Stimulated activated CD4-positive, alpha-beta T cell treated with anti-CD3 and anti-CD28 coated beads, Interleukin-12 subunit alpha, Interleukin-12 subunit beta, amount 100 ng/mL, for 48 hours (primary cell): ENCODE measurements at places on chromosomes 1 and 21.

DNA sequence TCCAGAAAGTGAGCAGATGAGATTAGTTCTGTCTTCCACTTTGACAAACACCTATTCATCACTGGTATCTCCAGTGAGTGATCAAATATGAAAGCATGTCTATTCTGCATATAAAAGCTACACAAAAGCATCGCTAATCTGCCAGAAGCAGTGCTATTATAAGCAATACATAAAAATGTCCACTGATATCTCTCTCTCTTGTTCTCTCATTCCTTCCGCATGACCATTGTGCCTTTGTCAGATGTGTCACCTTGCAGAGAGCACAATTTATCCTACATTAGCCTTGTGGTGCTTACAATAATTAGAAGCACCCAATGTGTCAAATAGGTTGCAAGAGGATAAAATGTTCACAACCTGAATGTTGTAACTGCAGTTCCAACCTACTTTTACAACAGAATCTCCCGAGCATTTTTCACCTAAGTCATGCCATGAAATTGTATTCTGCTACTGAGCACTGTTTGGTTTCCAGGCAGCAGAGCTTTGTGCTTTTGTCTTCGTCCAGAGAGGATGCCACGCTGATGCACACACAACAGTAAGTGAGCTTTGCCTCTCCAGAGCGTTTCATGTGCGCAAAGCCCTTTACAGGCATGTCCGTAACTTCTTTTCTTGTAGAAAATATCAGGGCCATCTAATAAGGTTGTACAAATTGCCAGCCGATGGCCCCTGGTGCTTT, 198.7 kb upstream of the PLD5 start:
- no peak for DNase-seq

- DNase-seq = no peak
These were observed 43.2 kb upstream of the ADGRL2 start for GRCh38 chr1:81757398-81758020.

GRCh38 chr1:48236716-48237470, 14.4 kb downstream of the SLC5A9 start:
- DNase-seq = no peak

DNA sequence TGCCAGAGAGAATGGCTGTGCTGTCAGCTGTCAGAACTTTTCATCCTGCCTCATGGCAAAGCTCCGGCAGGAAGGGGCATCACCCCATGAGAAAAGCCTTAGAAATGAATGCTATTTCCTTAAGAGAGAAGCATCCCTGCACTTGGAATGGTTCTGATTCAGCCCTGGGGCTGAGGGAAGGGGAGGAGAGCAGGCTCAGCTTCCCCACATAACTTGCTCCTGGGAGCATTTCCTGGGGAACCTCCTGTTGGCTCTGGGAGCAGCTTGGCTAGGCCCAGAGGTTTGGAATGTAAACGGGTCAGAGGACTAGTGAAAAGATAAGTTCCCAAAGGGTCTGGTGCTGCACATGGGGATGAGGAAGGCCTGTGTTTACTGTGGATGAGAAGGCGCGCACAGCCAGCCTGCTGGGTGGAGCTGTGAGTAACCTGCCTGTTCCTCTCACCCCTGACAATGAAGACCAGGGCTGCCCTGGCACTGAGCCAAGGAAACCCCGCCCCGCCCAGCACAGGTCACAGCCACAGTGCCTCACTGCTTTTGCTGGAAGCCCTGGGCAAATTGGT, 5.0 kb downstream of the PRELP start:
- DNase-seq = peak; percentile 37

- no peak for DNase-seq
These were observed 35.2 kb upstream of the ZNF326 start for GRCh38 chr1:89959719-89960118.

- no peak for DNase-seq
These were observed 411.0 kb upstream of the ESRRG start for GRCh38 chr1:217133958-217134856.

- DNase-seq = no peak
These were observed 27.9 kb downstream of the CACNA1S start for GRCh38 chr1:201084295-201084694.

- peak; percentile 48 for DNase-seq
These were observed 2.2 kb upstream of the ARHGAP30 start for GRCh38 chr1:161071886-161072371.

GRCh38 chr1:236395230-236395946, 1.3 kb downstream of the EDARADD start:
- DNase-seq = no peak

DNA sequence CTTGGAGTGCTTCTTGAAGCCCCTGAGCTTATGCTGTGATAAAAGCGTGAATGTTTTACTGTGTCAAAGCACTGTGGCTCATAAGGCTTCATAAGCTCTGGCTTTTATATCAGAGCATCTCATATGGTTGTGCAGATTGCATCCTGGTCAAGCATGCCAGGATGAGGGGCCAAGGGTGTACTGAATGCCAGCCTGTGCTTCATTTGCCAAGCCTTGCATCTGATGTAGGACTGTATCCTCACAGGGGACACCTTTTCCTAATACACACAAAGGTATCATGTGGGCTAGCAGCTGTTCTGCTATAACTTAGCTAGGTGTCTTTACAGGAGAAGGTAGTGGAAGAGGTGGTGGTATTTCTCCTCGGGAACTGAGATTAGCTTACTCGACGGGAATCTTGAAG, 134.7 kb downstream of the ST6GALNAC3 start:
- no peak for DNase-seq

- DNase-seq = no peak
These were observed 24.7 kb downstream of the FMO3 start for GRCh38 chr1:171115280-171115897.

DNA sequence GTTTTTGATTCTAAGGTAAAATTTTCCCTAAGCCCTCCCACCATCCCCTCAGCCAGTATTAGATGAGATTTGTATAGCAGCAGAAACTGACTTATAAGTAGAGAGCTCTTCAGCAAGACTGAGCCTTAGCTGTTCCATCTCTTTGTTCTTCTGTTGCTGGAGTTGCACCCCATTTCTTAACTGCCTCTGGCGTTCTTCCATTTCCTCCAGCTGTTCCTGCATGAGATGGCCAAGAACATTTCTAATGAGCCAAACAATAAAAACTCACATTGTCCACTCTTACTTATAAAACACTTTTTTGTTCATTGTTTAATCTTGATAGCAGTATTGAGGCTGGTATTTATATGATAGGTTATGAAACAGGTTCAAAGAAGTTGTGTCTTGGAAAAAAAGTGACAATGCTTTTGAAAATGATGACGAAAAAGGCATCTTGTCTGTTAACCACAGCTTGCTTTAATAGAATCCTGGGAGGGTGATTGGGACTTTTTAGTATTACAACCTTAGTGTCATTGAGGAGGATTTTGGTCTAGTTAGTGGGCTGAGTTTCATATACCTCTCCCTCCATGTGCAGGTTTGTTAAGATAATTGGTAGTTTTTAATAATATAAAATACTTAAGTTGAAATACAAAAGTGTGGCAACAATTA, 18.3 kb downstream of the SYNC start:
- no peak for DNase-seq

DNA sequence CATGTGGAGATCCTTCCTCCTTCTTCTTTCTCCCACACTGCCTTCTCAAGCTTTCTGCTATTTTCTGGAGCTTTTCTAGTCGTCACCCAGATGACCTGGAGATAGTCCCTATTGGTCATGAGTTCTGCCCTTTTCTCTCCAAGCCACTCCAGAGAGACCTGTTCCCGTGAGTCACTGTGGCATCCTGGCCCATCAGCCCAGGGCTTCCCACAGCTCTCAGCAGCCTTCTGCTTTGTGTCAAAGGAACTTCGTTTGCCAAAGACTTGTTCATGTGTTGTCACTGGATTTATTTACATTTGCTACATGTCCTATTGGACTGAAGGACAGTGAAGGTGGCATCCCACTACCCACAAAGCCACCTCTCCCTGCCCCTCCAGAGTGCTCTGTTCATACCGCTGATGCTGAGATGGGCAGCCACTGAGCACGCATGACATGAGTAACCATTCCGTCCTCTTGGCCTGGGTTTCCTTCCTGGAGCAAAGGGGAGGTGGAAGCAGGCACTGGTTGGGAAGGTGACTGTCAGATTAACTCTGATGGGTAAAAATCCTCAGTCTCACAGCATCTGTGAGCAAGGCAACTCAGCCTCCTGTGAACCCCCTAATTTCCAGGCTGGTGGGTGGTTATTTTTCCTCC, 119.2 kb downstream of the EDEM3 start:
- no peak for DNase-seq

GRCh38 chr21:38239672-38240071, 17.1 kb upstream of the KCNJ15 start:
- DNase-seq = no peak

DNA sequence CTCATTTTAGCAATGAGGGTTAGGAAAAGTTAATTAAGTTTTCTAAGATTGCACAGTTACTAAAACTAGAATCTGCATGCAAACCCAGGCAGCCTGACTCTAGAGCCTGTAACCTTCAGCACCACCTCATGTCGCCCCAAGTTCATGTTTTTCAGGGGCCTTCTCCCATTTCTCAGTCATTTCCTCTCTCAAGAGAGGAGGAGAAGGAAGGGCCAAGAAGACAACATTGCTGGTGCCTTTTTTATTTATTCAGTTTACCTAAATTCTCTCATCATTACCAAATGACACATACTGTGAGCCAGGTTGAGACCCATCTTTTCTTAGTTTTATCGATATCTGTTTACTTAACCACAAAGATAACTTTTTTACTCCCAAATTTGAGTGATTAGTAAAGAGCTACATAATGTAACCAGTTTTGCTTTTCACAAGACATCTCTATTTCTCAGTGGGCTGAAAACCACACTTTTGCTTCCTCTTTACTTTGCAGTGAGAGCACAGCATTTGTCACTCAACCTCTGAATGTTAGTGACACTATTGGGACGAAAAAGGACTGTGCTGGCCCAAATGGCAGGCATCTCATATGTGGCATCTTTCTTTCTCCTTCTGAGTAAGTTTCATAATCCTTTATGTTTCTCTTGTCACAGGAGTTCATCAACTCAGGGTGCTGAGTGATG, at the start of gene CD101:
Gene CD101 (plus strand): TSS at position 507 of the 674 bp plus-strand sequence. CDS start 58 bp downstream, at position 565.
- DNase-seq = peak; percentile 42

DNA sequence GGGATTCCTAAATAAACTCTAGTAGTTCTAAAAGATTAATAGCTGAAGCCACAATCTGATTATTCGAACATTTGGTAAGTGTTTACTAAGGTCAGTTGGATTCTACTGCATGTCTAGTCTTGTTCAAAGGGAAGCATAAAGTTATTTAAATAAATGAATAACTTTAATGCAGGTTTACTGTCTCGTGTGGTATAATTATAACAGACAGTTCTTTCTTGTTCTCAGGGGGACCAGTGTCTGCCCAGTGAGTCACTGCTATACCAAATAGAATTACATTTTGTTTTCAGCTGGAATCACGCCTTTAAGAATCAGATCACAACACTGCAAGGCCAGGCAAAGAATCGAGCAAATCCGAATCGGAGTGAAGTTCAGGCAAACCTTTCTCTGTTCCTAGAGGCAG, 45.1 kb downstream of the SMG7 start:
- DNase-seq = no peak

DNA sequence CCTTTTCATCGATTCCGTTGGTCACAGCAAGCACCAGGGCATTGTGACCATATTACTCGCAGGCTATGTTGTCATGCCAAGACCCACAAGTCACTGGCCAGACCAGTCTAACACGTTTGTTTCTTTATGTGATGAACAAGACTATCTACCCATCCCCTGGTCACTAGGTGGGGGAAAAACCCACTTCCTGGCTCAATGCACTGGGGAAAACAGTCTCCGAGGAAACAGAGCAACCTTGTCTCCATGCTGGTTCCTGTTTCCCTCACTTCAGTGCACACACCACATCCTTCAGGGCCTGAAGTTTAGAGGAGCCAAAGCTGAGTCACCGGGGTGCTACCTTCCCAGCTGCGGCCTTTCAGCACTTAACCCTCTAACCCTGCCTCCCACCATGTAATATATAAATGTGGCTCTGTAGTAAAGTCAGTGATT, 20.9 kb downstream of the ERICH3 start:
- DNase-seq = no peak

GRCh38 chr1:11524465-11525150, 45.7 kb downstream of the DISP3 start:
- no peak for DNase-seq

- DNase-seq = no peak
These were observed 18.8 kb upstream of the ACTRT2 start for GRCh38 chr1:3002349-3003038.

DNA sequence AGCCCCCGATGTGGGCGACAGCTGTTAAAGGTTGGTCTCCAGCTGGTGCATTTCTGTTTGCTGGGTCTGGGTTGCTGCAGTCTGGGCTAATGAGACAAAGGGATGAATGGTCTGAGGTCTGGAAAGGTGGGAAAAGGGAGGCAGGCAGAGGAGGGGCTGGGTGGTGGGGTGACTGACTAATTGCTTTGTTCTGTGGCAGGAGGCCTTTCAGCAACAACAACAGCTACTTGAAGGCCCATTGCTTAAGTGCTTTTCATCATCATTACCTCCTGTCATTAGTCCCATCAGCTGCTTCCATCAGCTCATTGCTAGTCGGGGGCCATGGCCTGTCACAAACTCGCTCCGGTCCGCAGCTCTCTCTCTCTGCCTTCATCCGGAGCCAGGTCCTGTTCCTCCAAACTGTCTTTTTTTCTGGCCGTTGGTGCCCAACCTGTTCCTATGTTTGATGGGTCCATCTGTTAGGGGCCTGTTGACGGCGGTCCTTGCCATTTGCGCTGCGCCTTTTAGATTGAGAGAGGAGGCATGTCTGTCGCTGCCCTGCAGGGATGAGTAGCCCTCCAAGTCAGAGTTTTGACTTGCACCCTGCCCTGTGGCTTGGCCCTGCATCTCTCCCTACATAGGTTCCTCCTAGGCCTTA, 105.6 kb upstream of the PLXNA2 start:
- DNase-seq = no peak

DNA sequence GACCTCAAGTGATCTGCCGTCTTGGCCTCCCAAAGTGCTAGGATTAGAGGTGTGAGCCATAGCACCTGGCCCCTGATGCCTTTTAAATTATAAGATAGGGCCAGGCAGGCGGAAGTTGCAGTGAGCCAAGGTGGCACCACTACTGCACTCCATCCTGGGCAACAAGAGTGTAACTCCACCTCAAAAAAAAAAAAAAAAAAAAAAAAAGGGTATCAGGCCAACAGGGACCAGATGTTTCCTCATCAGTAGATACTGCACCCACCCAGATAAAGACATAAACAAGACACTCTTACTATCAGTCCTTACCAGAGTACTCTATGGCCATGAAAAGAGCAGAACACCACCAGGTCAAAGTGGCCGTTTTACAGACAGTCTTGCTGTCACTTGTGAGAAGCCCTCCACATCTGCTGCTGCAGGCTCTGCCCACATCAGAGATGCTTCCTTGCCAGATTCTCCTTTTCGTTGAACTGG, 3.3 kb downstream of the C21orf58 start:
- DNase-seq = no peak
